ENCODE measurements at places on chromosomes 3 and 15.
A peak's percentile ranks its signal among the peaks of the same experiment; 100 is the strongest.

GRCh38 chr15:98529205-98530145 is 118.9 kb upstream of the IGF1R start:
- no peak for DNase-seq

- no peak for DNase-seq
These were observed 236.8 kb downstream of the OPA1 start for GRCh38 chr3:193829781-193830180.

DNA sequence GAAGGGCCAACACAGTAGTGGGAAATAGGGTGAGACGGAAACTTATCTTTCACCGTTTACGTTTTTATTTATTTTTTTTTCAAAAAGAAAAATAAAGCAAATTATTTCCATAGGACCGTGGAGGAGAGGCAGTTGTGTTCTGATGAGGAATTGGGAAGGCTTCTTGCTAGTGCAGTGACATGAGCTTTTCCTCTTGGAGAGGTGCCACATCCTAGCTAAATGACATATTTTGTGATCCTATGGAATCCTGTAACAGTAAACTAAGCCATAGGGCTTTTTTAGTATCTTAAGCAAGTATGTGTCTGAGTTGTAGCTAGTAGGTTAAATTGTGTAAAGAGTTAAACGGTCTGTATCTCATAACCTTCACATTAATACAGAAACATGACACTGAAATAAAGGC is 609.9 kb downstream of the RBMS3 start:
- no peak for DNase-seq

DNA sequence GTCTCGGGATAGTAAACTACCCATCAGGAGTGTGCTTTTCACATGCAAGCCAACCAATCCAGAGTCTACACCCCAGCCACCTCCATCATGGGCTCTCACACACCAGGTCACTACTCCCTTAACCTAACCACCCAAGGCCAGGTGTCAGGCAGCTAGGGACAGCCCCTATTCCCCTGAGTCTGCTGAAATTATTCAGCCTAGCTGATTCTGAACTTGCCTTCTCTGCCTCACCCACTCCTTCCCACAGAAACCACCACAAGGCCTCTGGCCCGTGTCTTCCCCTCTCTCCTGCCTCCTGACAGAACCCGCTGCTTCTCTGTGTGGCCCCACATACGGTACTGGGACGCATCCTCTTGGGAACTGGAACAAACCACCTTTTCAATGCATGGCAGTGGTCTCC is 82.1 kb downstream of the PCSK6 start:
- DNase-seq = no peak

GRCh38 chr3:133230195-133230594 is 169.7 kb upstream of the BFSP2 start:
- no peak for DNase-seq

GRCh38 chr15:95646484-95647273 is 683.8 kb upstream of the NR2F2 start:
- no peak for DNase-seq

GRCh38 chr3:29408676-29409075 is 127.8 kb downstream of the RBMS3 start:
- DNase-seq = no peak

DNA sequence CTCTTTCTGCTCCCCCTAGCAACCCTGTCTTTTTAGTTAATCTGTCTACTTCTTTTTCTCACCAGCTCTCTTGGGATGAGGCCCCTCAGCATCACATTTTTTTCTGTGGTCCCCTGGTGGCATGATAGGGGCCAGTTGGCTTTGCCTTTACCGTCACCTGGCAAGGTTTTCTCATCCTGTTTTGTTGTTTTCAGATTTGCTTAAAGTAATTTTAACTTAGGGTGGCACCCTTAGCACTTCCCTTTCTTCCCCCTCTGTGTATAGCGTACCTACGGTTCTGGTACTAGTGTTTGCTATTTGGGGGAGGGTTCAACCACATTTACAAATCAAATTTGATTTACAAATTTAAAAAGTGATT is 35.6 kb downstream of the PDCD6IP start:
- DNase-seq = no peak

DNA sequence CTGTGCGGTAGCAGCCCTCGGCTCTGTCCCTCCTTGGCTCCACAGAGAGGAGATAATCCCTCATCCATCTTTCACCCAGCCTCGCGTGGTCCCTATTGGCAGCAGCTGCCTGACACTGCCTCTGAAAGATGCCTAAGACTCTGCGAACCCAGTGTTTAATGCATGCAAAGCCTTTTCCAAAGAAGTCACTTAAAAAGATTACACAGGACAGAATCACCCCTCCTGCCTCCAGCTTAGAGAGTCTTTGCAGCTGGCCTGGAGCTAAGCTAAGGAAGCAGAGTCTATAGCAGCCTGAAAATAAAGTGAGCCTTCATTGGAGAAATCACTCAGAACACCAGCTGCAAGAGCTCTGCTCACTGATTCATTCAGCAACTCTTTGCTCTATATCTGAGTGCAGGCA is 247.2 kb downstream of the SHQ1 start:
- DNase-seq = no peak

DNA sequence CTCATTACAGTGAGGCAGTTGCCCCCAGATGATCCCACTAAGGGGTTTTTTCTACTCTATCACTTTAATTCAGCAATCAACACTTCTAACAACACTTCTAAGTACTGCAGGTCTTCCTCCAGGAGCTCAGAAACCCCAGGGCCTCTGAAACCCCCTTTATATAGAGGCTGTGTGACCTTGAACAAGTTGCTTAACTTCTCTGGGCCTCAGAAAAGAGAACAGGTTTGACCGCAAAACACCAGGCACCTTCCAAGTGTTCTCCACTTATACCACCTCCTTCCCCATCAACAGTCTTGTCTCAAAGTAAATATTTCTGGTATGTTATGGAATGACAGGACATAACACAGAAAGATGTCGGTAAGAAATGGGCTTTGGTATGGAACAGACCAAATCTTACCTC is 85.7 kb upstream of the WNT5A start:
- DNase-seq = no peak

GRCh38 chr15:47803767-47804166 is 86.5 kb downstream of the SEMA6D start:
- no peak for DNase-seq

DNA sequence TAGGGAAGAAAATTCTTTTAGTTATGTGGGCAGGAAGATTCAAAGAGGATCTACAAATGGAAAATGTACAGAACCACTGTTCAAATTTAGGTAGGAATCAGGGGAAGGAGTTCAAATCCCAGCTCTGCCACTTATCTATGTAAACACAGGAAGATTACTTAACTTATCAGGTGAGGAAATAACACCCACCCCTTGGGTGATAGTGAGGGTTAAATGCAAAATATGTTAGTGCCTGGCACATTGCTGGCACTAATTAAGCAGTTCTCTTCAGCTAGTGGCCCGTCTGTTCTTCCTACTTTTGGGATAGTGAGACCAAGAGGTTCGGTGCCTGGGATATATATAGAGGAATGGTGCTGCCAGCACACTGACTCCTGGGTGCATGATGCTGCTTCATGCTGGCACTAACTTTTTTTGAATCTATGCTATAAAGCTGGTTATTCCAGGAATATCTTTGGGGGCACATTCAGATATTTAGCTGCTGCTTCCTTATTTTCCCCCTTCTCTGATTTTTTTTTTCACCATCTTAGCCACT is 83.8 kb downstream of the XRN1 start:
- no peak for DNase-seq

DNA sequence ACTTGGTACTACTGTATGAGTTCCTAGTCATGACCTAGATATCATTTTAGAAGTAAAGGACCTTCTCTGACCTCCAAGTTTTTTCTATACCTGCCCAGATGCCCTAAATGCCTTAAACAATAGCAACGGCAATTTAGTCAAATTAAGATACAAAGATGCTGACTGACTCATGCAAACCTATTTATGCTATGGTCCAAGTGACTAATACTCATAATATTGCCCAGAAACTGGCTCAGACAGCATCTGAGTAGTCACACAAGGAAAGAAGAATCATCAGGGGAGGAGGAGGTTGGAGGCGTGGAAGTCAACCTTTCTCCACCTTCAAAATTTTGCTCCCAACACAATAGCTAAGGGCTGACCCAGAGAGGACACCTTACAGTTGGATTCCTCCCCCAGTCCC is 6.8 kb downstream of the FYCO1 start:
- peak; percentile 49 for DNase-seq

DNA sequence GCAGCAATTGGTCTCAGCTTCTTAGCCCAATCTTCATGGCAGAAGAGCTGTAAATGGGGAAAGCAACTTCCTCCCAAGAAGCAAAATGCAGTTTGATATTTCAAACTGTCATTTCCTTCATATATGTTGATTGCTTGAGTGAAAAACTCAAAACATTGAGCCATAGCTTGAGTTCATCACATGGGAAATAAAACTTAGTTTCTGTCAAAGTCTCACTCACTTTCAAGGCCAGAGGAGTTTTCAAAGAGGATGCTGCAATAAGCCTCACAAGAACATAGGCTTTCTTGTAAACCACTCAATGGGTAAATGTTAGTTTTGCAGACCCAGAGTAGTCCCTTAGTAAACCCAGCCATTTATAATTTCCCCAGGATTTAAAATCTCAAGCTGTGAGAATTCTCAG is 29.1 kb upstream of the SUCLG2 start:
- no peak for DNase-seq

DNA sequence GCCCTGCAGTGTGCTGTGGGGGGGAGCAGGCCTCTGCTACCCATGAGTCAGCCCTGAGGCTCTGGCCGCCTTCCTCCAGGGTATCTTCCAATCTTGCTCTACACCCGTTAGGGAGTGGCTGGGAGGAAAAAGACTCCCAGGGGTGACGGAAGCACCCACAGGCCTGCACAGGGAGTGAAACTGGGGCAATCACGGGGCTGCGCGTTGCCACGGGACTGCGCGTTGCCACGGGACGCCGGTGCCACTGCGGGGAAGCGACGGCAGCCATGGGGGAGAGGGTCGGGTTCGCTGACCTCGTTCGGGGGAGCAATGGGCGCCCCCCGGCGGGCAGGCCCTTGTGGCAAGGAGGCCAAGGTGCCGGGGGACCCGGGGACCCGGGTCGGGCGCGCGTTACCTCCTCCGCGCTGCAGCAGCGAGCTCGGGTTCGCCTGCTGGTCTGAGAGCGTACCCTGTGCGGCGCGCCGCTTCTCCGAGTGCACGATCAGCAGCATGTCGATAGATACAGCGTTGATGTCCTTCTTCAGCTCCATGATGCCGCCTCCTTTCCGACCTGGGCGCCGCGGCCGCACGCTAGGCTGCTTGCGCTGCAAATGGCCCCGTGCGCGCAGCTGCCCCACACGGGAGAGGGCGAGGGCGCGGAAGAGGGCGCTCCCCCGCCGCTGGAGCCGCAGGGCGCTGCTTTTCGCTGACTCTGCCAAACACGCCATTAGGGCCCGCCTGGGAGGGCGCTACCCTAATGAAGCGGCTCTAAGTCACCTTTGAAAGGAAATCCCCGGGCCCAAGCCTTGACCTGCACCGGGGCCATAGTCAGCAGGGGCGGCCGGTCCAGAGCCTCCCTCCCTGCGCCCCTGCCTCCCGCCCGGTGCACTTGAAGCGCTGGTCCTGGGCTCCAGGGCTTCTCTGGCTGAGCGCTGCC is at the start of gene KY:
TSS of gene KY (minus strand) at position 592 of the 916 bp plus-strand sequence. CDS start at position 530, 62 bp downstream.
- DNase-seq = no peak

GRCh38 chr3:143791386-143791785 is 56.9 kb downstream of the SLC9A9 start:
- no peak for DNase-seq

GRCh38 chr3:121295979-121296378 is 249.8 kb downstream of the POLQ start:
- no peak for DNase-seq

GRCh38 chr15:56933410-56933809 is 15.0 kb downstream of the TCF12 start:
- no peak for DNase-seq

GRCh38 chr3:197520311-197521276 is 35.2 kb downstream of the BDH1 start:
- DNase-seq = no peak

DNA sequence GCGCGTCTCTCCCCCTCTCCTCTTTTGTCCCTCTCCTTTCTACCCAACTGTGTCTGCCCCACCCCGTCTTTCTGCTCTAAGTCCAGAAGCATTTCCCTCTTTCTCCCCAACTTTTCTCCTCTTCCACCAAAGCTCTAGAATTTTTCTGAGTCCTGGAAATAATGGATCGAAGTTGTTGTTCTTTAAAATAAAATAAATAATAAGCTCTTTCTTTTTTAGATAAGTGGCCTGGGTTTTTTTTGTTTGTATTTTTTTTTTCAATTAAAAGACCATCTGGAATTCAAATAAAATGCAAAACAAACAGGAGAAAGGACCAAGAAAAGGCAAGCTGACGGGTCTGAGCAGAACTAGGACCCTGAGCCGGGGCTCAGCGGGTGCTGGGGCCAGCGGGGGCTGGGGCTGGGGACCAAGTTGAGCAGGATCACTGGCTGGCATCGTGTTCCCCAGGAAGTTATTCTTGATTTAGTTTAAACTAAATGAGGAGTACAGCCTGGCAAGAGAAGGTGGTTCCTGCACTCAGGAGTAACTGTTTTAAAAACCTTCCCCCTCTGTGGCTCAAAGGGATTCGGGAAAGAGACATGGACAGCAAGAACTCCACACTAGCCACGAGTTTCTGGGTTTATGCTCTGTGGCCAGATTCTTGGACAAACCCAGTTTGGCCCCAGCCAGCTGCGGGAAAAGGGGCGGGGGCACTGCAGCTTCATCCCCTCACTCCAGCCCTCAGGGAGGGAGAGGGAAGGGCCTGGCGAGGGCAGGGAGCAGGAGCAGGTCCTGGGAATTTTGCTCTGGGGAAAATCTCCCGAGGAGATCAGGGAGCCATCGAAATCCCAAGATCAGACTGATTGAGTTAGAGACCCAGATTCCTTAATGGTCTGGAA is 8.4 kb downstream of the GATA2 start:
- DNase-seq = no peak

GRCh38 chr15:85453144-85453872 is 72.9 kb downstream of the AKAP13 start:
- no peak for DNase-seq

GRCh38 chr3:4939276-4939675 is 40.0 kb upstream of the BHLHE40 start:
- DNase-seq = no peak

GRCh38 chr3:51955893-51956770 is 951 bp downstream of the GPR62 start:
- DNase-seq = no peak

DNA sequence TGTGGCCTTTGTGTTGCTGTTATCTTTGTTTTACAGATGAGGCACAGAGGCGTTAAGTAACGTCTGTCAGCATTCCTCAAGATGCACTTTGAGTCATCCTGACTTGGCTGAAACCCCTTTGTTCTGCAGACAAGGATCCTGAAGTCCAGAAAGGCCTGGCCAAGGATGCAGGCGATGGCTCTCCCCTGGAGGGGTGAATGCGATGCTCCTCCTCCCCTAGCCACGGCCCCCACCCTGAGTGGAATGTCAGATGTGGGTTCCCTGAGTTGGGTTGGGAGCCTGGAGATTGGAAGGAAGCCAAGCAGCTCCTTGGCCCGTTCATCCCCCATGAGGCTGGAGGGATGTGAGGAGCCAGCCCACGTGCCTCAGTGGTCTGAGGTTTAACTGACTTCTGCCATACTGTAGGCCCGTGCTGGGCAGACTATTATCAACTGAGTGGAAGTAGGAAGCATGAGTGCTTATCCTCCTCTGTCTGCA is 43.3 kb downstream of the POMGNT2 start:
- no peak for DNase-seq

- no peak for DNase-seq
These were observed 415.9 kb upstream of the MDFIC2 start for GRCh38 chr3:70728311-70728710.
